Type B pancreatic cell (in vitro differentiated cells): ENCODE measurements at places on chromosomes 12 and 14.
A peak's percentile ranks its signal among the peaks of the same experiment; 100 is the strongest.

GRCh38 chr14:74500417-74501134, 7.0 kb downstream of the ISCA2 start:
- DNase-seq: no peak

DNA sequence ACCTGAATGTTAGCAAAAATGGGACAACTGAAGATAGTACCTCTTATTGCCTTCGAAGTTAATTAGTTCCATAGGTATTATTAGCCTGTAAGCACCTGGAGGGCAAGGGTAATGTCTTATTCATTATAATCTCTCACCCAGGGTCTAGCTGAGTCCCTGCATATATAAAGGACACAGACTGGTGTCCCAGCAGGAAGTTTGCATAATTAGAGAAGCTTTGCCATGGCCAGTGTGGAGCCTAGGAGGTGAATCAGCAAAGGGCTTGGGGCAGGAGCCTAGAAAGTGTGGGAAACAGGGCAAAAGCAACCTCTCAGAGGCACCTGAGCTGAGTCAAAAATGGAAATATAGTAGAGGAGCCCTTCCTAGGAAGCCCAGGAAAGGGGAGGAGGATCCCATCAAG, 120.4 kb downstream of the NEDD1 start:
- no peak for DNase-seq

GRCh38 chr12:119780786-119781434, 96.2 kb downstream of the CIT start:
- no peak for DNase-seq

GRCh38 chr12:108399514-108399913, 60.4 kb upstream of the CMKLR1 start:
- no peak for DNase-seq

DNA sequence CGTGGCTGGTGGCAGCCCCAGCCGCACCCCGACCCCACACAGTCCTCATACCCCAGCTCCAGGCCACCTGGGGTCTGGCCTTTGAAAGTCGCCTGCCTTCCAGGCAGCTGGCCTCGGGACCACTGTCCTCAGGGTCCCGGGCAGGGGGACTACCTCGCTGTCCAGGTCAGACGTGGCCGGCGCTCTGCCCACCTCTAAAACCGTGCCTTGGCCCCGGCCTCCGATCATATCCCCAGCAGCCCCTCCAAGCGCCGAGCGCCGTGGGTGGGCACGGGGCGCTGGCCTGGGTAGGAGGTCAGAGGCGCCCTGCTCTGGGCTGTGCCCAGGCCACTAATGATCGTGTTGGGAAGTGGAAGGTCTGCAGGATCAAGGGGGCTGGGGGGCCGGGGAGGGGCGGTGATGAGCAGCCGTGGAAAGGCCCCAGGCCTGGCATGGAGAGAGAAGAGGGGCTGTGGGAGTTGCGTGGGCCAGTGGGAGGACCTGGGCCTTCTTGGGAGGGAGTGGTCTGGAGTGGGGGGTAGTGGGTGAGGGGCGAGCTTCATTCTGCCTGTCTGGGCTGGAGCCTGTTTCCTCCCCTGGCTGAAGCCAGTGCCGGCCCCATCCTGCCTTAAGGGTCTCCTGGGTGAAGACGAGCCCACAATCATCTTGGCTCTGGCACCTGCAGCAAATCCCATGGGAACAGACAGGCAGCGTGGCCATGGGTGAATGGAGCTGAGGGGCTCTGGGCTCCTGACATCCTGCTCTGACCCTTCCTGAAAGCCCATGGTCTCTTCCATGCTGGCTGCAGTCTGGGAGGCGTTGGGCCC, 4.9 kb downstream of the TMEM121 start:
- no peak for DNase-seq

DNA sequence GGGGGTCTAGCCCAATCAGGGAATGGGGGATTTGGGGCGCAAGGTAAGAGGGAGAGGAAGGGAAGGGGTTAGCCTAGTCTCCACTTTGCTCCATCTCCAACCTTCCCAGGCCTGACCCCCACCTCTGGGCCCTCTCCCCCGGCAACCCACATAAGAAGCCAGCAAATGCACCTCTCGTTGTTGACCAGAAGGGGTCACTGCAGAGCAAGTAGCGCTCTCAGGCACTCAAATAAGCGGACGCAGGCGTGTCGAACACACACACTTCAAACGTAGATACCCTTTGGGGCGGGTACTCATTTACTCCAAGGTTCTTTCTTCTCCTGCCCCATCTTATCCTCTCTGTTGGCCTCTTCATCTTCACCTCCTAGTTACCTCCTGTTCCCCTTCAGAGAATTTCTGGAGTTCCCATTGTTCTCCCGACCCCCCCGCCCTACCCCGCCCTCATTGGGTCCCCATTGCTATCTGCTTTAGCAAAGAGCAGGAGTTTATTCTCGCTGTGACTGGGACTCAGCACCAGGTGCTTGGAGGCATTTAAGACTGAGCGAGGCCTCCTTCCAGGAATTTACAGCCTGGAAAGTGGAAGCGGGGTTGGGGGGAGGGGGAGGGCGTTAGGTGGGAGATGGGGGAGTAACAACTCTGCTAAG, 1.5 kb upstream of the SRRM4 start:
- no peak for DNase-seq

GRCh38 chr14:104743461-104744380, 9.2 kb upstream of the SIVA1 start:
- DNase-seq: no peak

GRCh38 chr14:76917745-76918255, 91.6 kb downstream of the LRRC74A start:
- DNase-seq: no peak

- DNase-seq: no peak
Measured at GRCh38 chr14:69699748-69700303, 67.1 kb upstream of the SRSF5 start.

DNA sequence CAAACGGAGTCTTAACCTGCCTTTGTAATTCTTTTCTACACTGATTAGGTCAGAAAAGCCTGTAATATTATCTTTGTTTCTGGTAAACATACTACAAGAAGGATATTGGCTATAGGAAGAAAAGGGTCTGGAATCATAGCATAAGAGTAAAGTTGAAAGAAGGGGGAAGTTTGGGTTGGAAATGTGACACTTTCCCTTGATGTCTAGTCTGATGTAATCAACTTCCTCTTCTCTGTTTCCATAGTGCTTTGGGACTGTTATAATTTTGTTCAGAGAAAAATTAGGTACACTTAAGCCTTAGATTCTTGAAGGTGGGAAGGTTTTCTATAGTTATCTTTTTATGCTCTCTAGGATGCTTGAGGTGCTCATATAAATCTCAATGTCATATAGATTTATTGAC, 322.2 kb downstream of the AEBP2 start:
- no peak for DNase-seq

GRCh38 chr14:51424561-51425251, 184.7 kb downstream of the TMX1 start:
- no peak for DNase-seq

- DNase-seq: no peak
Measured at GRCh38 chr14:69956970-69957369, 77.8 kb downstream of the SMOC1 start.

GRCh38 chr14:24794644-24795305, 160.8 kb upstream of the GZMB start:
- DNase-seq: no peak

GRCh38 chr12:64058541-64059265, 163.4 kb downstream of the KICS2 start:
- DNase-seq: no peak

- DNase-seq: peak; percentile 93
Measured at GRCh38 chr12:48197971-48198671, 5.0 kb downstream of the OR10AD1 start.

DNA sequence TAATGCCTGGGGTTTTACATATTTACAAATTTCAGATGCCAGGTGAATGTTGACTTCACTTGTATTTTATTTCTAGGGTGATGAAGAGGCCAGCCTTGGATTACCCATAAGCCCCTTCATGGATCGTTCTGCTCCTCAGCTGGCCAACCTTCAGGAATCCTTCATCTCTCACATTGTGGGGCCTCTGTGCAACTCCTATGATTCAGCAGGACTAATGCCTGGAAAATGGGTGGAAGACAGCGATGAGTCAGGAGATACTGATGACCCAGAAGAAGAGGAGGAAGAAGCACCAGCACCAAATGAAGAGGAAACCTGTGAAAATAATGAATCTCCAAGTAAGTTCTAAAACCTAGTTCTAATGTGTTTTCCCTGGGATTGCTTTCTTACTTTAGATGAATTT, 41.3 kb upstream of the SLCO1C1 start:
- DNase-seq: no peak

DNA sequence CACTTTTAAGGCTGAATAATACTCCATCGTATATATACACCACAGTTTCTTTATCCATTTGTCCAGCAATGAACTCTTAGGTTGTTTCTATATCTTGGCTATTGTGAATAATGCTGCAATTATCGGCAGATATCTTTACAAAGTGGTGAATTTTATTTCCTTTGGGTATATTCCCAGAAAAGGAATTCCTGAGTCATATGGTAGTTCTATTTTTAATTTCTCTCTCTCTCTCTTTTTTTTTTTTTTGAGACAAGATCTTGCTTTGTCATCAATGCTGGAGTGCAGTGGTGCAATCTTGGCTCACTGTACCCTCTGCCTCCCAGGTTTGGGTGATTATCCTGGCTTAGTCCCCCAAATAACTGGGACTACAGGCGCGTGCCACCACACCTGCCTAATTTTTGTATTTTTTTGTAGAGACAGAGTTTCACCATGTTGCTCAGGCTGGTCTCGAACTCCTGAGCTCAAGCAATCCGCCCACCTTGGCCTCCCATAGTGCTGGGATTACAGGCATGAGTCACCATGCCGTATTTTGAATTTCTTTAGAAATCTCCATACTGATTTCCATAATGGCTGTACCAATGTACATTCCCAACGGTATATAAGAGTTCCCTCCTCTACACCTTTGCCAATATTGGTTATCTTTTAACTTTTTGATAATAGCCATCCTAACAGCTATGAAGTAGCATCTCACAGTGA, 98.4 kb downstream of the EFCAB11 start:
- DNase-seq: no peak

- DNase-seq: no peak
Measured at GRCh38 chr12:126607867-126608266, 1542.6 kb downstream of the AACS start.

DNA sequence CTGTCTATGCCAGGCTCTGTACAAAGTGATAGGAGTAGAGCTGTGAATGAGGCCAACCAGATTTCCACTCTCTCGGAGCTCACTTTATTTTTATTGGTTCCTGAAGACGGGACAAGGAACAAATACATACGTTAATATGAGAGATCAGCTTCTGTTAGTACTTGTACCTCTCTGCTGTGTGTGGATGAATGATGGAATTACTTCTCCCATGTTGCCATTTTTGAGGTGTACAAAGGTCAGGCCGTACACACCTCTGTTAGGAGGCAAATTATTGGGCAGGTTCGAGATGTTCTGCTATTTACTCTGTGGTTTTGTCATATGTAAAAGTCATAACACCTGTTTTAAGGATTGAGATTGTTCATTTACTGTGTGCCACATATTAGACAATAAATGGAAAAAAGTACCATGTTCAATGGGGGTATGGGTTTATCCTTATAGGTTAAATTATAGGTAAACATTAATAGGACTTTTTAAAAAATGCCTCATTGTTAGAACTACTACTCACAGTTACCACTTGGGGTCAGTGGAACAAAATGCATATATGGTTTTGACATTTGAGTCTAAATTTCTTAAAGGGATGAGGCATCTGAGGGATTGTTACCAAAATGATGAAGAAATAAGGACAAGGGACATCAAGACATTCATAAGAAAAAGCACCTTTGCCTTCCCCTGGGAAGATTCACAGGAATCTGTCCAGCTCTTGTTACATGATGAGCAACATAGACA, 26.9 kb downstream of the WBP11 start:
- DNase-seq: no peak

GRCh38 chr14:88476214-88476774, 78.5 kb downstream of the PTPN21 start:
- no peak for DNase-seq
